ENCODE measurements at places on chromosomes 5 and 9.

GRCh38 chr5:107541400-107541799 lies 129.3 kb downstream of the EFNA5 start:
- no peak for DNase-seq

GRCh38 chr9:121298689-121299466 lies 30.9 kb downstream of the GSN start:
- peak; percentile 86 for DNase-seq

DNA sequence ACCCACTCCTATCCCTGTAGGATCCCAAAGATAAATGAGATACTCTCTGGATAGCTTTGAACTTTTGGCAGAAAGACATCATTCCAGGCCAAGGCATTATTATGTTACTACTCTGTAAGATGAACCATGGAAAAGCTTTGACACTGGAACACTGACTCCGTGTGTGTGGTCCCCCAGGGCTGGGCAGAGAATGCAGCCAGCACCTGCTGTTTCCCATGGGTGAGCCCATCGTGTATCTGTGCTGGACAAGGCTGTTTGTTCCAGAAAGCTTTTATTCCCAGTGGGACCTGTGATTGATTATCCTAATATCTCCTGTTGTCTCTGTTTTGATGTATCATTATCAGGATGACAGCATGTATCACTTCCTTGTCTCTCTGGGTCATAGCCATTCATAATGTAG lies 254.9 kb downstream of the SAXO1 start:
- no peak for DNase-seq

GRCh38 chr9:137650259-137650658 lies 31.5 kb downstream of the EHMT1 start:
- no peak for DNase-seq

GRCh38 chr5:128596071-128596470 lies 58.0 kb upstream of the FBN2 start:
- peak; percentile 38 for DNase-seq

DNA sequence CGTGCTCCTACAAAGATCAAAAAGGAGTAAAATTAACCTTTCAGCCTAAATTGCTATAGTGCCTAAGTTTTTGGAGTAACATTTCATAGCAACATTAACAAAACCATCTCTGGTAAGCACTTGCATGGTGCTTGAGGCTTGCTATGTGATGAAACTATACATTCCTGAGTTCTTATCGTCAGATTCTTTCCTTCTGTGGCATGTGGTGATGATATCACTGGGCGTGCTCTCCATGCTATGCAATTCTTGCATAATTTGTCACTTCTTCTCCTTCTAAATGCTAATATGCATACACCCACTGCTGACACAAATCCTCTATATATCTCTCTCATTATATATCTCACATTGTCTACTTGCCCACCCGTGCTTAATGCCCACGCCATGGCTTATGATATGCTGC lies 2019.9 kb downstream of the MAT2B start:
- DNase-seq, result no peak

DNA sequence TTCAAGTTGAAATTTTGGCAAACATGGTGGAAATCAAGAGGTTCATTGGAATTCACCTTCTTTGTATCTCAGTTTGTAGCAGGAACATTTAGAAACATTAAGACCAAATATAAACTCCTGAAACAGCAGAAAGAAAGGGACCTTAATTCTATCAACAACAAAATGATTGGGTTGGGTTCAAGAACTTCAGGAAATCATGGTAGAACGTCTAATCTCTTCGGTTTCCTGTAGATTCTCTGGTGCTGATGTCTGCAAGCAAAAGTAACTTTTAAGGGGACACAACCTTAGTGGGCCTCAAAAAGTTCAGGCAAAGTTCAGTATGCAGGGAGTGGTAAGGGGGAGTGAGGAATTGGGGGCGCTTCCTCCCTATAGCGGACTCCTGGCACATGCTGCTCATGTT lies 3.4 kb downstream of the IL33 start:
- DNase-seq, result no peak

- peak; percentile 56 for DNase-seq
Measured at GRCh38 chr9:125747765-125748445, 732 bp downstream of the PBX3 start.

- DNase-seq, result no peak
Measured at GRCh38 chr5:103031607-103032006, 88.3 kb downstream of the GIN1 start.

DNA sequence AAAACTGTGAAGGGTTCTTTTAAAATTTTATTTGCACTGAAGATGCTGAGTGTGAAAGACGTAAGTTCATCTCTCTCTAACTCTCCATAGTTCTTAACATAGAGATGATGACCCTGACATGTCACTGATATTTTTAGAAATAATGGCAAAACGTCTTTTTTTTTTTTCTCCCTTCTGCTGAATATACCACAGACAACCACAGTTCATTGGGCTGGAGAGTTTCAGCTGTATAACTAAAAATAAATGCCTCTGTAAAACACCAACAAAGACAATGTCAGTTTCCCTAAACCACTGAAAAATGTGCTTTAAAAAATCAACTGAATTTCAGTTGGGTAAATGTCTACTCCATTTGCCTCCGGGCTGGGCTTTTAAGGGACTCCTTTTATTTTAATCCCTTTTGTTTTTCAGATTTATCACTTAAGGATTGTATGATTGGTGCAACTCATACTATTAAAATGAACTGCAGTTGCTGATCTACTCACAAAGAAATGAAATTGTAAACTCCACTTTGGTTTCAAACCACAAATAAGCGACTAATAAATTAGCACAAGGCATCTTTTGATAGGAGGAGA lies 830.9 kb upstream of the WWC1 start:
- DNase-seq, result no peak

- no peak for DNase-seq
Measured at GRCh38 chr5:163718272-163718671, 212.9 kb downstream of the MAT2B start.

DNA sequence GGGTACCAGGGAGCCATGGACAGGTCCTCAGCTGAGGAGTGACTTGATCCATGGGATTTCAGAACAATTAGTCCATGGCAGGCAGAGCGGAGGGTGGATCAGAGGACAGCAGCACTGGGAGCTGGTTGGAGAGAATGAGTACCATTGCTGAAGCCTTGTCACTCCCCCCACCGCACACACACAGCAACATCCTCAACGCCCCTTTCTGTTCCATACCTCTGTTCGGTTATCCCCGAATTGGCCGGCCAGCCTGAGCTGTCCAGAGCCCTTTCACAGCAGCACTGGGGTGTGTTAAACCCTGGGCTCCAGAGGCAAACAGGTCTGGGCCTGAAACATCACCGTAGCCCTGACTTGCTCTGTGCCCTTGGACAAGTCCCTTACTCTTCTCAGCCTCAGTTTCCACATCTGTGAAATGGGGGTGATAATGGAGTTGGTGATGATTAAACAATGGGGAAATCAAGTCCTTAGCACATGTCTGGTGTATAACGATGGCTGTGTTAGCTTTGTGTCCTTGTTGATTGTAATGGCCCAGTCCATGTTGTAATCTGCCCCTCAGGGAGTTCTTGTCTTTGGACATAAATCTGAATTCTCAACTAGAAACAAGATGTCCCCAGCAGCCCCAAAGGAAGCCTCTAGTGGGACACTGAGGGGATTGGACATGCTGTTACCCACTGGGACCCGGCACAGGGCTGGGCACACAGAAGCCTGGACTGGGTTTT lies 16.9 kb downstream of the GSN start:
- no peak for DNase-seq

GRCh38 chr5:321230-321725 lies at the start of gene AHRR:
AHRR (plus strand) TSS chr5:321714; CDS start chr5:343903, 22,189 bp downstream.
- DNase-seq, result no peak

GRCh38 chr5:95843733-95844223 lies 21.3 kb upstream of the GLRX start:
- no peak for DNase-seq

GRCh38 chr5:8829323-8830029 lies 716.4 kb downstream of the SEMA5A start:
- no peak for DNase-seq

All from right hindlimb (tissue), 1 donor.